Aorta (tissue), 5 donors: ENCODE measurements at places on chromosomes 5 and 9. TPM values are rescaled to one million over a fixed set of nuclear protein-coding genes. Genes with fewer than 3 reads are reported as not detected.
A peak's percentile ranks its signal among the peaks of the same experiment; 100 is the strongest.

The DMRT2 gene
- total RNA-seq: not detected

The HSPA4 gene
- 135 TPM for total RNA-seq

The DUSP1 gene
- 1,994 TPM for total RNA-seq

The MAMDC2 gene
- 14.6 TPM for total RNA-seq

The GNE gene
- total RNA-seq: 18.3 TPM

The ZFAND5 gene
- total RNA-seq: 205 TPM

The TAF11L14 gene
- not detected for total RNA-seq

The LTC4S gene
- total RNA-seq: 16.1 TPM

The ARSK gene
- total RNA-seq: 2.5 TPM

DNA sequence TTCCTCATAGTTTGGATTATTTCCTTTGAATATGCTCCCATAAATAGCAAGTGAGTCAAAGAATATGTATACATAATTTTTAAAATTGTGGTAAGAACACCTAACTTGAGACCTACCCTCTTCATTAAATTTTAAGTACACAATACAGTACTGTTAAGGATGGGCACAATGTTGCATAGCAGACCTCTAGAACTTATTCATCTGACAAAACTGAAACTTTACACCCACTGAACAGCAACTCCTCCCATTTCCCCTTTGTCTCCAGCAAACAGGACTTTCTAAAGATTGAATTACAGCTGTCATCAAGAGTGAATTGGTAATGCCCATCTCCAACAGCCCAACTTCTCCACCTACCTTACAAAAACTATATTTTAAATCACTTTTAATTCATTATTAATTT, 388.9 kb downstream of the HTR1A start:
- DNase-seq: no peak

DNA sequence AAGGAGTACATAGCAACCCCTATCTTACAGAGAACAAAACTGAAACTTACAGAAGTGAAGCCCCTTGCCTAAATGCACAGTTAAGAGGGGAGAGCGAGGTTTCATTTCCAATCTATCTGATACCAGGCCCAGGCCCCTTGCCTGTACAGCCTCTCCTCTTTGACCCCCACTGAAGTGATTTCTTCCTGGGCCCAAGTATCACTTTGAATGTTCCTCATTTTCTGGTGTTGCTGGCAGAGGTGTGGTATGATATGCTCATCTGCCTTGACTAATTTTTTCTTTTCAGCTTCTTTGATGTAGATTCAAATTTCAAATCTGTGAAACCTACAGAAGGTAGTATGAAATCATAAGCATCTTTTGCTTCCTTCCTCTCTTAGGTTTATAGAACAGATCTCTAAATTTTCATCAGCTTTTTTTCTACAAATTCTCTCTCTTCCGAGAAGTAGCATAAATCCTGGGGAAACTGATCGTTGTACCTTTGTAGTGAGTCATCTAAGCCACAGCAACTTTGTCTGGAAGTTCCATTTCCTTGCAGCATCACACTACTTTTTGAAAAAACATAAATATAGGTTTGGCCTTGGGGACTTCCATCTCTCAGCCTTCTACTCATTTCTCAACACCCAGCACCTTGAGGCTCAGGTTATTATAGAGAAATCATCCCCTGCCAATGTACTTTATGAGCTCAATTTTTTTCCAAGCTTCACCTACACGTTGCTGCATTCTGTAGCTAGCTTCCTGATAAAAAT, 402.4 kb upstream of the PTGER4 start:
- DNase-seq: no peak

DNA sequence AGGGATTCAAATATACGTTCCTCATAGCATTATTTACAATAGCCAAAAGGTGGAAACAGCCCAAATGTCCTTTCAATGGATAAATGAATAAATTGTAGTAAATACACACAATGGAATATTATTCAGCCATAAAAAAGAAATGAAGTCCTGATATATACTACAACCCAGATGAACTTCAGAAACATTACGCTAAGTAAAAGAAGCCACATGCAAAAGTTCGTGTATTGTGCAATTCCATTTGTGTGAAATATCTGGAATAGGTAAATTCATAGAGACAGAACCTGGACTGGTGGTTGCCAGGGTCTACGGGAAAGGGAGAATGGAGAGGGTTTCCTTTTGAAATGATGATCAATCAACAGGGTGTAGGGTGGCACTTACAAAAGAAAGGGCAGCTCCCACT, 12.5 kb upstream of the ARSI start:
- no peak for DNase-seq

GRCh38 chr5:43530648-43531047, 15.7 kb upstream of the C5orf34 start:
- DNase-seq: no peak

GRCh38 chr5:83294246-83294645, 177.3 kb upstream of the VCAN start:
- DNase-seq: no peak

- DNase-seq: no peak
Observed at GRCh38 chr5:119397518-119398380, 41.9 kb downstream of the TNFAIP8 start.

DNA sequence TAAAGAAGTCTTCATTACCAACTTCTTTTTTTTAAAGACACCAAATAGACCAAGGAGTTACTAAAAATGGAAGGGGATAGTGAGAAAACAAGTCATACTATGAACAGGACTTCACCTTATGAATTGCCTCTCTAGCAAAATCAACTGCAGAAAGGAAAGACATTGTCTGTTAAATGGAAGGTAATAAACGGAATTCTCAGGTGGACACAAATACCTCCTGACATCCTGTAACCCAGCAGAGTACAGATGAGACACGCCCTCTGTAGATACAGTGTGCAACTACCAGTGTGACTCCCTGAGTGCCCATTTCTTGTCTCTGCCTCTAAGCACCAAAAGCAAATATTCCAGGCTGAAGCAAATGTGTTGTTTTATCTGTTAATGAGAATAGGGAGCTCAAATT, 12.2 kb upstream of the PLPP1 start:
- no peak for DNase-seq

DNA sequence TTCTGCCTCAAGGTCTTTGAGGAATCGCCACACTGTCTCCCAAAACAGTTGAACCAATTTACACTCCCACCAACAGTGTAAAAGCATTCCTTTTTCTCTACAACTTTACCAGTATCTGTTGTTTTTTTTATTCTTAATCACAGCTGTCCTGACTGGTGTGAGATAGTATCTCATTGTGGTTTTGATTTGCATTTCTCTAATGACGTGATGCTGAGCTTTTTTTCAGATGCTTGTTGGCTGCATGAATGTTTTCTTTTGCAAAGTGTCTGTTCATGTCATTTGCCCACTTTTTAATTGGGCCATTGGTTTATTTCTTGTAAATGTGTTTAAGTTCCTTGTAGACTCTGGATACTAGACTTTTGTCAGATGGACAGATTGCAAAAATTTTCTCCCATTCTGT, 400.0 kb downstream of the DEPDC1B start:
- no peak for DNase-seq

GRCh38 chr9:26956860-26957233, 635 bp downstream of the IFT74 start:
- DNase-seq: no peak

- DNase-seq: no peak
Observed at GRCh38 chr5:53924392-53924791, 364.0 kb downstream of the NDUFS4 start.

DNA sequence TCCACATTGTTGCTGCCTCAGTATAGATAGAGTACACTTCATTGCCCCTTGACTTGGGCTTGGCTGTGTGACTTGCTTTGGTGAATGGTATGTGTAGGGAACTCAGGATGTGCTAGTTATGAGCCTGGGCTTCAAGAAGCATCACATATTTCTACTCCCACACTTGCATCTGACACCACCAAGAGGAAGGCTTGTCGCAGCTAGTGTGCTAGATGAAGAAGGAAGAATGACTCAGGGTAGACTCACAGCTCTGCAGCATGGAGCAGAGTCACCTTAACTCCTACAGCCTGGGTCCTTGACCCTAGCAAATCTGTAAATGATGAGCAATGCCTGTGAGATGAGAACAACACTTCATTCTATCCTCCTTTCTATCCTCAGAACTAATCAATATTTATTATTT, 261.8 kb downstream of the ASTN2 start:
- DNase-seq: no peak

DNA sequence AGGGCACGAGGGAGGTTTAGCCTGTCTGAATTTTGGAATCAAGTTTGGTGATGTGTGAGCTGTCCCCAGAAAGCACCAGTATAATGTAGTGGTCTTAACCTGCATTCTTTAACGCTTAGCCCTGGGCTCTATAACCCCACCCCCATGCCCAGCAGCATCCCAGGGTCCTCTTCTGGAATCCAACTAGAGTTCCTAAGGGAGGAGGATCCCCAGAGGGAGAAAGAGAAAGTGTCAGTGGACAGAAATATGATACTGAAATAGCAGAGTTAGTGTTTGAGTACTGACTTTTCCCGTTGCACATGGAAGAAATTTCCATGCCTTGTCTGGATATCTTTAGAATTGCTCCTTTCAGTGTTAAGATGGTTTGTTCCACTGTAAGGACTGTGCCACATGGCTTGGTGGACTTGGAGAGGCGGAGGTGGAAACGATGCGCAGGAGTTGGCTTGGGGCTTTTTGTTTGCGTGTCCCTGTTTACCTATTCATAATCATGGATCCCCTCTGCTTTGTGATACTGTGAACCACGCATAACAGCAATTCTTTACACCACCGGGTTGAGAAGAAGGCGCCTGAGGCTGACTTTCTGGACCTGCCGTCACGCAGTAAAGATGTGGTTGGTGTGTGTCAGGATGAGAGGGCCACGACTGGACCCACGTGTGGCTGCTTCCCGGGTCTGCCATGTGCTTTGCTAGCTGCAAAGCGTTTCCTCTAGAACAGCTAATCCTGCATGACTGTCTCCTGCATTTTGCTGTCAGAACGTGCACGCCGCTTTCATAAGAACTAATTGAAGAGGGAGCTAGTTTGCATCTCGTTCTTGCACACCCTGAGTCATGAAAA, 142.3 kb downstream of the SMARCA2 start:
- no peak for DNase-seq

DNA sequence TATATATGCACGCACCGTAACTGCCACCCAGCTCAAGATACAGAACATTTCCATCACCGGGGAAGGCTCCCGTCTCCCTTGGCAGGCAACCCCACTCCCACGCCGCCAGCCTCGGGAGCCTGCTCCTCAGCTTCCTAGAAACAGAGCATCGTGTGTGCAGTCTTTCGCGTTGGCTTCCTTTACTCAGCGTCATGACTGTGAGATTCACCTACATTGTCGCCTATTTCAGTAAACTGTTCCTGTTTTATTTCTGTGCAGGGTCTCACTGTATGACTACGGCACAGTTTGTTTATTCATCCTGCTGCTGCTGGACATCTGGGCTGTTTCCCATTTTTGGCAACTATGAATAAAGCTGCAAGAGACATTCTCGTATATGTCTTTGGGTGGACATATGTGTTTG, 90.7 kb downstream of the STK10 start:
- no peak for DNase-seq

GRCh38 chr5:109199799-109200620, 209.8 kb downstream of the PJA2 start:
- DNase-seq: no peak

GRCh38 chr5:121325930-121326329, 525.8 kb upstream of the FTMT start:
- DNase-seq: no peak

- no peak for DNase-seq
Observed at GRCh38 chr9:128846680-128847030, 17.1 kb upstream of the SPOUT1 start.

DNA sequence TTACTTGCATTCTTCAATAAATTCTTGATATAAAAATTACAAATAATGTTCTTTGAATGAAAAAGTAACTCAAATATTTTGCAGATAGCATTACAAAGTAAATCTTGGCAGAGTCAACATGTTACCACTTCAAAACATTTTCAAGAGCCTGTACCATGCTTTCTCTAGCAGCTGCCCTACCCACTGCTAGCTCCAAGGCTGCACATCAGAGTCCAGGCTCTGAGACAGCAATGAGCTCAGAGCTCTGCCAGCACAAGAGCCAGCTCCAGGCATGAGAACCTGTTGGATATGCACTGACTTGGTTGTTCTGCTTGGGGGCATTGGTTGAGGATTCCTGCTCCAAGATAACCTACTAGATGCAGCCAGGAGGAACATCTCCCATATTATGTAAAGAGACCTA, 211.3 kb upstream of the HAPLN1 start:
- no peak for DNase-seq

DNA sequence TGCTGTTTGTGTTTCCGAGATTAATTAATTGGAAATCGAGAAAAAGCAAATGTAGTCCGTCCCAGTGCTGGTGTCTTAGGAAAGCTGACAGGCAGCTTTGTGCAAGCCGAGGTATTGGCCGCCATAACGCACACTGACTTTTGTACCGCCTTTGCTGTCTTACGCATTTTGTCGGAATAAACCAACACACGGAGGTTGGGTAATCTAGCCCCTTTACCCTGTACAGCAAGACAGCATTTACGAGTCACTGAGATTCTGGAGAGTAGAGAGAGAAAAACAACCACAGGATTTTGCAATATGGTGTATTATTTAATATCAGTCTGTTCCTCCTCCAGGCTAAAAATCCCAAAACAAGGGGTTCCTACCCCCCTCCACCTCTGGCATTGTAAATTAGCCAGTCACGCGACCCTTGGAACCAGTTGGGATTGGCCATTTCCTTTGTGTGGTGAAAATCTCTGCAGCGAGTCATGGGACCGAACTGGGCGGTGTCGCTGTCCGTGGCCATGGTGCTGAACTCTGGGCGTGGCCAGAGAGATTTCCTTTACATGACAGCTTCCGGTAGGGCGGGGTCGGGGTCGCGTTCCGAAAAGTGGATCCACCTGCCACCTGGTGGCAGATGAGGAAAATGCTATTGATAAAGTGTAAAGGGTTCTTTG, 10.3 kb upstream of the PCDHB1 start:
- DNase-seq: peak; percentile 96

DNA sequence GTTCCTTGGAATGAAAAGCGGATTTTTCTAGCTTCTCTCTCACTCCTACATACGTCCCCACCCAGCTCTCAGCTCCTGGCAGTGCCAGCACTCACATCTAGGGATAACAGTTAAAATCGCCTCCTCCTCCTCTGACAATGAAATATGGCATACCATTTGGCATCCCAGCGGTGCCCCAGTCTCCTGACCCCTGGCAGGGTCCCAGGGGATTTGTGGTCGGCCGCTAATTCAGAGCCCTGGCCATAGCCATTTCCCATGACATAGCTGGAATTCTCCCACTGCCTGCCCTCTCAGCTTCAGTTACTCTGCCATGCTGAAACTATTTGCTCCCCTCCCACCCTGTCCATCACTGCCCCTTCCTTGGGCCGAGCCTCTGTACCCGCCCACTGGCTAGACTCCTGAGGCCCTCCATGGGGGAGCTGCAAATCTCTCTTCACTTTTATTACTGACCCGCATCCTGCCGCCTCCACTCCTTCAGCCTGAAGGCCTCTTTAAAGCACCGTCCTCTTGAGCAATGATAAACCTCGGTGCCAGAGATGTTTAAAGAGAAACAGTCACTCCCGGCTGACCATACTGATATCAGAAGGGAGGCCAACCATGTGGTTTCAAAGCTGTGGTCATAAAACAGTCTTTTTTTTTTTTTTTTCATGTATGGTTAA, 139.8 kb downstream of the SLIT3 start:
- DNase-seq: peak; percentile 89

- peak; percentile 50 for DNase-seq
Observed at GRCh38 chr5:139397921-139398320, 3.0 kb upstream of the PROB1 start.
